PC-3 (cell line): ENCODE measurements at places on chromosomes 2 and 18. TPM values are rescaled to one million over a fixed set of nuclear protein-coding genes. Genes with fewer than 3 reads are reported as not detected.

CHRNG gene
- total RNA-seq, result not detected in 2 replicates

MATN3 gene
- 1.1 and 1.6 TPM in 2 replicates for total RNA-seq

B4GALT6 gene
- total RNA-seq, result 1.4 and 2.4 TPM in 2 replicates

SLC14A1 gene
- 2.3 and 6.9 TPM in 2 replicates for total RNA-seq

DCC gene
- total RNA-seq, result not detected in 2 replicates

ANKRD53 gene
- not detected in 2 replicates for total RNA-seq

ACMSD gene
- not detected in 2 replicates for total RNA-seq

POU3F3 gene
- not detected in 2 replicates for total RNA-seq

CRYBA2 gene
- 6.4 and 13.5 TPM in 2 replicates for total RNA-seq

MIB1 gene
- 25.1 and 26.3 TPM in 2 replicates for total RNA-seq

NAPG gene
- total RNA-seq, result 24.0 and 24.7 TPM in 2 replicates

SEMA4F gene
- 7.6 and 13.9 TPM in 2 replicates for total RNA-seq

CNTNAP5 gene
- not detected in 2 replicates for total RNA-seq

DNA sequence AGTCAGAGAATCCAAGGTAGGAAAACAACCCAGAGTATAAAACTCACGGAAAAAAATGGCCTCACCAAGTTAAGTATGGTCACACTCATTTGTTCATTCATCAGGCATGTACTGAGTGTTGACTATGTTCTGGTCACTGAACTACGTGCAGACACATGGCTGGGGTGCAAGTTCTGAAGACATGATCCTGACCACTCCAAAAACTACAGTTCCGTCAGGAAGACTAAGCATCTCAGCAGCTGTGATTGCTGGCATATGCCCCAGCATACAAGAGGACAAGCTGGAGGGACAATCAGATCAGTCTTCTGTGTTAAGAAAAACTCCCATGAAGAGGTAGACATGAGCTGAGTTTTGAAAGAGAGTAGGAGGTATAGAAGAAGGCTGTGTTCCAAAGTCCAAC is 72.8 kb downstream of the TCF4 start:
- H3K4me3 ChIP-seq, result no peak overlapping the region
- DNase-seq, result no peak
- H3K4me1 ChIP-seq, result peaks cover 12% of the 10 kb centered on the region
- no peak overlapping the region for H3K27ac ChIP-seq
- H3K27me3 ChIP-seq, result no peaks in the 10 kb centered on the region
- H3K36me3 ChIP-seq, result no peaks in the 10 kb centered on the region

- H3K36me3 ChIP-seq, result no peaks in the 10 kb centered on the region
- no peak overlapping the region for H3K4me3 ChIP-seq
- DNase-seq, result no peak
- H3K27ac ChIP-seq, result no peak overlapping the region
Measured at GRCh38 chr2:45736757-45737704, 85.6 kb downstream of the PRKCE start.

- H3K27ac ChIP-seq, result no peak overlapping the region
- no peaks in the 10 kb centered on the region for H3K4me1 ChIP-seq
- H3K4me3 ChIP-seq, result no peak overlapping the region
- H3K36me3 ChIP-seq, result peaks cover 52% of the 10 kb centered on the region
- peak; percentile 31 for DNase-seq
- H3K27me3 ChIP-seq, result no peaks in the 10 kb centered on the region
Measured at GRCh38 chr2:86078774-86079545, 26.7 kb downstream of the POLR1A start.

DNA sequence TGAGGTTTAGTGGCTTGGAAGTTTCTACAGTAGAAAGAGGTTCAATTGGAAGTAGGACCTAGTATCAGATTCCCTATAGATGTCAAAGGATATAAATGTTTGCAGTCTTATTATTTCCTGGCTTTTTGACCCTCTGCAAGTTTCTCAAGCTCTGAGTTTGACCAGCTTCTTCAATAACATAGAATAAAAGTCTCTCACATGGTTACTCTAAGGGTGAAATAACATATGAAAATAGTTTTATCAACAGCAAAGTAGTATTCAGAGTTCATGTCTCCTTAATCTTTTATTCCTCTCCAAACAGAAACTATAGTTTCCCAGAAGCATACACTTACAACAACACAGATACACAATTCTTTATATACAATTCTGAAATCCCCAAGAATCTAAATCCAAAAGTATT is 132.9 kb upstream of the RND3 start:
- no peaks in the 10 kb centered on the region for H3K27me3 ChIP-seq
- peak overlapping the region; percentile 95 for H3K27ac ChIP-seq
- no peaks in the 10 kb centered on the region for H3K36me3 ChIP-seq
- no peak for DNase-seq

DNA sequence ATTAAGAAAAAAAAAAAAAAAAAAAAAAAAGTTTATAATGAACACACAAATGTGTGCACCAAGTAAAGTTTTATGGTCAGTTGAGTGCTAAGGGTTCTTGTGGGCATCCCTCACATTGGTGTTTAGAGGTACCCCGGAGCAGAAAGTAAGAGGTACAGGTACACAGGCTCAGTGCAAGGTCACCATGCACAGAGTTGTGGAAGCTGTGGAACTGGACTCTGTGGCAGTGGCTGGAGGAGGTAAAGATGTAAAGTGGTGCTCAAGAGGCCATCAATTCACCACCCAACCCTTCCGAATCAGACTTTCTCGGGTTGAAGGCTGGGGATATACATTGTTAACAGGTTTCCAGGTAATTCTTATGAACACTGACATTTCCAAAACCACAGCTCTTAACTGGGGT is 299.1 kb upstream of the STON1 start:
- no peak overlapping the region for H3K4me3 ChIP-seq
- no peaks in the 10 kb centered on the region for H3K4me1 ChIP-seq
- H3K36me3 ChIP-seq, result no peaks in the 10 kb centered on the region
- DNase-seq, result no peak

- H3K4me1 ChIP-seq, result no peaks in the 10 kb centered on the region
- H3K27me3 ChIP-seq, result no peaks in the 10 kb centered on the region
Measured at GRCh38 chr2:142675398-142675797, 202.1 kb upstream of the KYNU start.

GRCh38 chr2:38077431-38077769 is 1.4 kb upstream of the CYP1B1 start:
- peaks cover 27% of the 10 kb centered on the region for H3K4me1 ChIP-seq
- peak overlapping the region; percentile 69 for H3K4me3 ChIP-seq
- peak overlapping the region; percentile 85 for H3K27ac ChIP-seq

DNA sequence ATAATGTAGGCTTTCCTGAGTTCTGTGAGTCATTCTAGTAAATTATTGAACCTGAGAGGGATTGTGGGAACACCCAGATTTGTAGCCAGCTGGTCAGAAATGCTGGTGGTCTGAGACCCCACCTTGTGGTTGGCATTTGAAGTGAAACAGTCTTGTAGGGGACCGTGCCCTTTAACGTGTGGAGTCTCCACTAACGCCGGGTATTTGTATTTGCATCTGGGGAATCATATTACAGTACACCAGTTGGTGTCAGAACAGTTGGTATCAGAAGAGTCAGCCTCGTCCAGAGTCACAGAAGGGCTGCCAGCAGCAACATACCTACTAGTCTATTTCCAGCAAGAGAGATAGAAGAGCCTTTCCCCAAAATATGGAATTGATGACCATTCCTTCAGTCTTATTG is 38.3 kb upstream of the PTPN4 start:
- H3K36me3 ChIP-seq, result no peaks in the 10 kb centered on the region
- no peaks in the 10 kb centered on the region for H3K27me3 ChIP-seq
- DNase-seq, result no peak
- H3K4me3 ChIP-seq, result no peak overlapping the region

- no peak overlapping the region for H3K4me3 ChIP-seq
- H3K27ac ChIP-seq, result no peak overlapping the region
- H3K36me3 ChIP-seq, result no peaks in the 10 kb centered on the region
- H3K27me3 ChIP-seq, result peaks cover 17% of the 10 kb centered on the region
- DNase-seq, result no peak
- H3K4me1 ChIP-seq, result no peaks in the 10 kb centered on the region
Measured at GRCh38 chr2:3633982-3634595, 23.9 kb upstream of the ALLC start.

- H3K36me3 ChIP-seq, result no peaks in the 10 kb centered on the region
- H3K4me1 ChIP-seq, result no peaks in the 10 kb centered on the region
- H3K27me3 ChIP-seq, result peaks cover 84% of the 10 kb centered on the region
- no peak overlapping the region for H3K27ac ChIP-seq
- no peak overlapping the region for H3K4me3 ChIP-seq
- DNase-seq, result no peak
Measured at GRCh38 chr18:76054156-76054555, 440.9 kb downstream of the ZNF516 start.

DNA sequence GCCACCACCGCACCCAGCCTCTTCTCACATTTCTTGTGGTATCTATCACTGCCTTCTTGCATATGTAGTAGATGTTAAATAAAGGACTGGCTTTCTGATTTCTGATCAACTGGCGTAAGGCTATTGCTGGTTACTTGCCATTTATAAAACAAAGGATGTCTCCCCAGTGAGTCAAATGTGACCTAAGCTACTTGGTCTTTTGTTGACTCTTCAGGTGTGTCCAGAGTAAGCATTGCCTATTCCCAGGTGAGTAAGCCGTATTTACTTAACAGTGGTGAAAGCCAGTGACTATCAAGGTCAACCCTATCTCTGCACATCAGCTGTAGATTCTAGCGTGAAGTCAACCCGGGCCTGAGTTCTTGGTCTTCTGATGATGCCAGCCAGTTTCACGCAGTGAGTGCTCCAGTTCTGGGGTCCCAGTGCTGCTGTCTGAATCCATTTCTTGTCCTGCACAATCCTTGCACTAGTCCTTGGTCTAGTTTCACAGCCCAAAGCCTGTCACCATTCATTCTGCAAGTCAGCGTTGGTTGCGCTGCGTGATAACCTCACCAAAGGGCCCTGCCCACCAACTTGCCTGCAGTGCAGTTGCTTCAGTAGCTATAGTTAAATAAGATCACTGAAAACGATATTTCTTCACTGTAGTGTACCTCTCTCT is 120.2 kb downstream of the GBX2 start:
- peaks cover 30% of the 10 kb centered on the region for H3K4me1 ChIP-seq
- DNase-seq, result peak; percentile 91
- peaks cover 3% of the 10 kb centered on the region; the same call in 1 of the 2 replicates for H3K36me3 ChIP-seq
- H3K27me3 ChIP-seq, result no peaks in the 10 kb centered on the region

GRCh38 chr2:239640210-239640609 is 239.4 kb upstream of the HDAC4 start:
- no peak overlapping the region for H3K4me3 ChIP-seq
- no peaks in the 10 kb centered on the region for H3K4me1 ChIP-seq
- H3K27ac ChIP-seq, result no peak overlapping the region
- DNase-seq, result no peak

DNA sequence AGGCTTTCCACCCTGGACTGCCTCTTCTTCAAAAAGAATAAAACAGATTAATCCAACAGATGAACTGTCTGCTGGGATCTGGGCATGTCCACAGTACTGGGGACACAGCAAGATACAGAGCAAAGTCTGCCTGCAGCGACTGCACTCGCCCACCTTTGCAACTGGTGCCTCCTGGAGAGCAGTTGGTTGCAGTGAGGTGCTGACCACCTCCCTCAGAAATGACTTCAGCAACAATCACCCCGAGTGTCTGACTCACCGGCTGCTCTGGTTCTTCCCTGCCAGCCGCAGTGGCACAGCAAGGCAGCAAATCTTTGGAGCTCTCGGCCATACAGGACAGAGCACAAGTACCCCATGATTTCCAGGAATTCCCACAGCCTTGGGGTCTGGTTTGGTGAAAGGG is 179.7 kb downstream of the ANAPC1 start:
- DNase-seq, result peak; percentile 82
- H3K27me3 ChIP-seq, result no peaks in the 10 kb centered on the region
- H3K36me3 ChIP-seq, result no peaks in the 10 kb centered on the region
- H3K4me3 ChIP-seq, result peak overlapping the region; percentile 12; the same call in 1 of the 2 replicates
- H3K27ac ChIP-seq, result peak overlapping the region; percentile 89
- H3K4me1 ChIP-seq, result peaks cover 66% of the 10 kb centered on the region

GRCh38 chr2:109285244-109285651 is 156.2 kb downstream of the SH3RF3 start:
- no peak overlapping the region for H3K4me3 ChIP-seq
- no peaks in the 10 kb centered on the region for H3K36me3 ChIP-seq
- DNase-seq, result no peak
- no peak overlapping the region for H3K27ac ChIP-seq

DNA sequence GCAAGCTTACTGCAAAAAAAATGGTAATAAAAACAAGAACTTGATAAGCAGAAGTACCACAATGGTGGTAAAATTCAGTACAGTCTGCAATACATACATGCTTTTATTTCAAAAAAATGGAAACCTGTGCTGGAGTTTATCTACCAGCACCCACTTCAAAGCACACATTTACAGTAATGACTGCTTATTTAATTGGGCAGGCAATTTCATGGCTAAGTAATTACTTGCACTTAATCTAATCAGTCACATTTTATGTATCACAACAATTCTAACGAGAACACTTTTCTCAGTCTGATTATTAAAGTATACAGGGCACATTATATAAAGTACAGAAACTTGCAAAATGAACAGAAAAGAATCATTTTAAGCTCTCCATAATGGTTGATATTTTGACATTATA is 5.2 kb downstream of the APCDD1 start:
- no peak overlapping the region for H3K4me3 ChIP-seq
- H3K27me3 ChIP-seq, result peaks cover 80% of the 10 kb centered on the region
- H3K36me3 ChIP-seq, result no peaks in the 10 kb centered on the region
- no peak overlapping the region for H3K27ac ChIP-seq

DNA sequence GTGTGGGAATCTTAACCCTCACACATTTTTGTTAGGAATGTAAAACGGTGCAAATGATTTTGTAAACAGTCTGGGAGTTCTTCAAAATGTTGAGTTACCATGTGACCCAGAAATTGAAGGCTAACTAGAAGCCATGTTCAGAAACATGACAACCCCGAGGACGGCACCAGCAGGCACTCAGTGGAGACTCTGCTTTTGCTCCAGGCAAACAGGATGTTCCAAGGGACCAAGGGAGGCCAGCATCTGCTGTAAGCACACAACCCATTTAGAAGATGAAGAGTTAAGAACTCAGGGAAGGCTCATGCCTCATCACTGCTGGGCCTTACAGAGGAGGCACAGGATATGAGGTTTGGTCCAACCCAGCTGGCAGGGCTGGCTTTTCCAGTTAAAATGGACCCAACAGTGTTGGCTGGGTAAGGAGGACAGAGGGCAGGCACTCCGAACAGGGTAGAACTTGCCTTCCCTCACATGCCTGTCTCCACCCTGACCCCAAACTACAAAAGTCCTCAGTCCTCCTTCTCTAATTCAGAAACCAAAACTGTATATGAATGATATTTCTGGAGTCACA is 23.6 kb downstream of the PARD6G start:
- H3K36me3 ChIP-seq, result no peaks in the 10 kb centered on the region
- no peaks in the 10 kb centered on the region for H3K4me1 ChIP-seq

DNA sequence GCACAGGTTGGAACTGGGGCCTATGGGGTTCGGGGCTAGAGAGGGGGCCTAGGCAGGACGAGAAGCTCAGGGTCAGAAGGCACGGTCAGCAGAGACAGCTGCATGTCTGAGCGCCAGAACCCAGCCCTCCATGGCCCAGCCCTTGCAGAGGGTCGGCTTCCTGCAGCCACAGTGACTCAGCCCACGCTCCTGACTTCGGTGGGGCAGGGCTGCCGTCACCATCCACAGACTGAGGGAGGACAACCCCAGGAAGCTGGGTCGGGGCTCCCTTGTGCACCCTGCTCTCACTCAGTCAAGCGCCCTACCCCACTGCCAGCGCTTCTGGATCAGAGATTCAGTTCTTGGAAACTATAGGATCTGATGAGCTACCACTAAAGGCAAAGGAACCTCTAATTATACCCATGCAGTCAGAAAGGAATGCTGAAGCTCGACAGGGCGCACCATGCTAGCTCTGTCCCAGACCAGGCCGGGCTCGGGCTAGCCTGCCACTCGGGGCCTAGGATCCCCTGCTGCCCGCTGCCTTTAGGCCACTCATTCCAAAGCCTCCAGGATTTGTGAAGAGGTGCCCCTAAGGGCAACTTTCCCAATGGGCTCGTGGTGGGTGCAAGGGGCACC is 3.0 kb downstream of the ACTR1B start:
- H3K4me1 ChIP-seq, result peaks cover 24% of the 10 kb centered on the region
- H3K36me3 ChIP-seq, result peaks cover 14% of the 10 kb centered on the region
- H3K4me3 ChIP-seq, result no peak overlapping the region
- no peaks in the 10 kb centered on the region for H3K27me3 ChIP-seq
